HS-27A (cell line): ENCODE measurements at places on chromosomes 16 and 17.

DNA sequence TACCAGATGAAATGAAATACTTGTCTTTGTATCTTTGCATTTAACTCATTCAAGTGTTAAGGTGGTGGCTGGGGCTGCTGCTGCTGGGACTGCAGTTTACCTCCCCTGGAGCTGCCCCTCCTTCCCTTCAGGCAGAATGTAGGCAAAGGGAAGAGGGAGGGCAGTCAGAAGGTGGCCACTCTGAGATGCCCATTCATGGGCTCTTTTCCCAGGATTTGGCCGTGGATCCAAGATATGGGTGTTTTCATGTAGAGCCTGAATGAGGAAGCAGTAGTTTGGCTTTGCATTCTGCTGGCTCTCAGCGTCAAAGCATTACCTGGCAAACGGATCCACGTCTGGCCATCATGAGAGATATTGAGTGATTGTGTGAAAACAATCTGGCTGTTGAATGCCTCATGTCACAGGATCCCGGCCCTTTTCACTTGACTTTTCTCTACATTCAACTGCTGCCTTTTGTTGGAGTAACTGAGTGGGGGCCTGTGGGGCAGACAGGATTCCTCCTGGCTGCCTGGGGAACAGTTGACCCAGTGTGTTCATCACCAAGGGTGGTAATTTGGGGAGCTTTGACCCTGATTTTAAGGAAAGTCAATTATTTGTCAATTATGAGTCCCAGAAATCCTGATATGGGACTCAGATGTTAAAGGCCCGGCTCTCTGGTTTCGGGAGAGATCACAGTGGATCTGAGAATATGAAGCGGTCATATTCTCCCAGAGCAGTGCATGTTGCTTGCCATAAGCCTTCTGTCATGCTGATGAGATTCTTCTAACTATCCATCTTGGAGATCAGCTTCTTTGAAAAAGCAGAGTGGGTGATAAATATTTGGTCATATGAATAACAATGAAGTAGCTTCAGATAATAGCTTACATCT, 236.8 kb downstream of the IRX3 start:
- no peak for DNase-seq

DNA sequence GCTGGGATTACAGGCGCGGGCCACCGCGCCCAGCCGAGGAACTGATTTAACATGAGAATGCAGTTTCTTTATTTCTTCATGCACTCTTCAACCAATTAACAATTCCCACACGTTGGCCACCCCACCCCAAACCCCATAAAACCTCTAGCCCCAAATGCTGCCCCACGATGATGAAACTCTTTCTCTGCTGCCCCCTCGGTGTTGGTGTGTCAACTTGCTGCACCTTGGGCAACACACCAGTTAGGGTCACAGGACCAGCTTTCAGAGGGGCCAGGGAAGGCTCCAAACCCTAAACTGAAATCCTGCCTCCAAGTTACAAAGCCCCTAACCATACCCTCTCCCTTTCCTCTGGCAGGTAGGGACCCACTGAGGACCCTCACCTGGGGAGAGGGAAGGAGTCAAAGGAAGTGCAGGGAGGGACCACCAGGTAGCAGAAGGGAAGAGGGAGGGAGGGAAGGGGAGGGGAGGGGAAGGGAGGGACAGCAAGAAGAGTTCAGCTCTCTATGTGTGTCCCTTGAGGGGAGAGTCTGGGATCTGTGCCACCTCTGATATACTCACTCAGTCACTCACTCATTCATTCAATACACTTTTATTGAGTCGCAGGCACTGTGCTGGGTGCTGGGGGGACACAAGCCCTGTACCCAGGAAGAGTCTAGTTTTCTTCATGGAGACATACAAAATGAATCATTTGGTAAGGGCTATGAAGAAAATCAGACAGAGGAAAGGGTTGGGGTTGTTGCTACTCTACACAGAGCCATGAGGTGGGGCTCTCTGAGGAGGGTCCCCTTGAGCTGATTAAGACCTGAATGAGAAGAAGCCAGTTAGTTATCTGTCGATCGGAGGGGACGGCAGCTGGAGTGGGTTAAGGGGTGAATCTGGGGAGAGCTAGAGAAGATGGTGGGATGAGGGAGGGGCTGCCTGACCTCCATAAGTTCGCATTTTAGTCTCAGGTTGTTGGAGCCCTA, 3.9 kb downstream of the PLXDC1 start:
- DNase-seq = no peak

GRCh38 chr16:5231246-5231759, 133.7 kb upstream of the EEF2KMT start:
- no peak for DNase-seq

DNA sequence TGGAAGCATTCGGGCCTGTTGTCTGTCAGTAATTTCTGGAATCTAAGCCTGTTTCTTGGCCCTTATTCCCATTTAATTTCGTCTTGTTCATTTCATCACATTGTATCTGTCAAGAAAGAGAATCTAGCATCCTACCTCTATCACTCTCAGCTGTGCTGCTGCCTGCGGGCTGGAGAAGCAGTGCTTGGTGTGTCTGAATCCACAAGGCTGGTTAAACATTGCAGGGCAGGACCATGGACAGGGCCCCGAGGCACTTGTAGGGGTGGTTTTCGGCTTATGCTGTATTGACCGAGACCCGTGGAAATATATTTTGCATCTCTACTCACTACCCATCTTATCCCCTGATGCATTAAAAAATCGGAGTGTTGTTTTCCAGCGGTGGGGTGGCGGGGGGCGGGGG, 3.1 kb downstream of the RAB11FIP4 start:
- no peak for DNase-seq

- DNase-seq = no peak
These were observed at the start of gene XAF1 for GRCh38 chr17:6755731-6756184. TSS of gene XAF1 (plus strand) at chr17:6756046. CDS start at chr17:6756079, 33 bp downstream.

GRCh38 chr17:14760212-14760611, 459.3 kb downstream of the HS3ST3B1 start:
- no peak for DNase-seq

DNA sequence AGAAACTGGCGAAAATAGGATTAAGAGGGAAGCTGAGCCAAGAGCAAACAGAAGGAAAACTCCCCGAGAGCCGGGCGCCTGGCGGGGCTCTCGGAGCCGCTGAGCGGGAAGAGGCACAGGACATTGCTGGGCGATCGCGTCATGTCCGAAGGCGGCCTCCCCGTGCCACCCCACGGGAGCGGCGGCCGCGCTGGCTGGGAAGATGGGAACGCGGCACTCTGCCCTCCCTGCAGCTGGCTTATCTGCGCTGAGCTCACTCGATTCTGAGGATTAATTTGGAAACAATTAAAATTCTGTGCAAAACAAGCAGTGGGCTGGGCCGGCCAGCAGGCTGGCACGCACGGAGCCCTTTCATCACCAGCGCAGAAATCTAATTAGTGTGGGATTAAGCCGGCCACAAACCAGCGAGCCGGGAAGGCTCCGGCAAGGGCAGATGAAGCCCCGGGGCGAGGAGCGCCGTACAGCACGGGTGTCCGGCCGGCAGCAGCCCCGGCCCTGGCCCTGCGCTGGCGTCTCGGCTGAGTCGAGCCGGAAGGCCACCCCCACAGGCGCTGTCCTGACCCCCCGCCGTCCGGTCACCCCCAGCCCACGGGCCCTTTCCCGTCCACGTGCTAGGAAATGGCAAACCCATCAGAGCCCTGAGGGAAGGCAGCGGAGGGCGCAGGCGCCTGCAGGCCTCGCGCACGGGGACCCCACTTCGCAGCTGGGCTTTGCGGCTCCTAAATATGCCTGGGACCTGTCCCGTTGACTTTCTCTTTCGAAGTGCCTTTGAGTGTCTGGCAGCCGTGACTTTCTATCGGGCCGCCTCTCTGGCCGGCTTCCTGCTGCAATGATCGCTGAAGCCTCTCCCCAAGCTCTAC, 37.9 kb downstream of the SOX8 start:
- DNase-seq = no peak
